Activated CD8-positive, alpha-beta T cell treated with anti-CD3 and anti-CD28 coated beads, Interleukin-2, amount 10 ng/mL, durations not matched to agents 7 days and 5 days (primary cell): ENCODE measurements at places on chromosomes 12 and 14. TPM values are rescaled to one million over a fixed set of nuclear protein-coding genes. Genes with fewer than 3 reads are reported as not detected.

The ARHGEF25 gene
- 0.37 TPM for total RNA-seq

The HHIPL1 gene
- total RNA-seq = not detected

The INSM2 gene
- total RNA-seq = not detected

The GPX2 gene
- total RNA-seq = not detected

The SYCP3 gene
- total RNA-seq = 2.0 TPM

The HOXC6 gene
- total RNA-seq = not detected

The HPD gene
- not detected for total RNA-seq

The MAP1LC3B2 gene
- total RNA-seq = 1.7 TPM

The TMEM63C gene
- total RNA-seq = 0.73 TPM

The MIP gene
- total RNA-seq = not detected

The GOLGA3 gene
- total RNA-seq = 69.3 TPM

The FGF23 gene
- total RNA-seq = not detected

The GALC gene
- 15.6 TPM for total RNA-seq

The ADAM21 gene
- total RNA-seq = not detected

The KCNC2 gene
- not detected for total RNA-seq

The TAS2R46 gene
- total RNA-seq = 1.5 TPM

The OR11H6 gene
- not detected for total RNA-seq

The CCDC184 gene
- 1.4 TPM for total RNA-seq

The ARHGAP9 gene
- total RNA-seq = 248 TPM

The BATF gene
- 41.3 TPM for total RNA-seq

The TEX52 gene
- 0.40 TPM for total RNA-seq

The APOF gene
- not detected for total RNA-seq

The DBX2 gene
- not detected for total RNA-seq

The MYF6 gene
- not detected for total RNA-seq

The GPR132 gene
- 35.7 TPM for total RNA-seq

The RD3L gene
- total RNA-seq = not detected

The SIX6 gene
- total RNA-seq = not detected

The PLCZ1 gene
- not detected for total RNA-seq

The KRT6C gene
- not detected for total RNA-seq

The LRRC10 gene
- not detected for total RNA-seq

The PRIMA1 gene
- not detected for total RNA-seq

The WNT1 gene
- total RNA-seq = 1.1 TPM

The CARMIL3 gene
- total RNA-seq = 0.95 TPM

The GALNT9 gene
- not detected for total RNA-seq

The SLC6A15 gene
- total RNA-seq = not detected

The REM2 gene
- total RNA-seq = 0.21 TPM

The C14orf180 gene
- not detected for total RNA-seq

The KRT73 gene
- total RNA-seq = 0.45 TPM

The HOXC12 gene
- total RNA-seq = not detected

The KRT74 gene
- total RNA-seq = not detected

The SLC38A1 gene
- 162 TPM for total RNA-seq

The LRRIQ1 gene
- total RNA-seq = not detected

The GARIN6 gene
- total RNA-seq = not detected

The KIF21A gene
- total RNA-seq = 18.4 TPM

The MARK3 gene
- total RNA-seq = 86.7 TPM

The IAPP gene
- total RNA-seq = not detected

The COX6A1 gene
- 351 TPM for total RNA-seq

The EGLN3 gene
- total RNA-seq = 12.7 TPM

The SIX4 gene
- total RNA-seq = not detected

The CCDC175 gene
- not detected for total RNA-seq

The SLC38A4 gene
- not detected for total RNA-seq

The BCL2L14 gene
- total RNA-seq = 5.7 TPM

The ZNF641 gene
- total RNA-seq = 10.6 TPM

The FOXM1 gene
- total RNA-seq = 142 TPM

The KRT3 gene
- total RNA-seq = not detected

The CSAD gene
- total RNA-seq = 17.0 TPM

The SELPLG gene
- total RNA-seq = 144 TPM
